AG20443 (cell line): ENCODE measurements at places on chromosomes 6 and 20.

- no peak for DNase-seq
Observed at GRCh38 chr6:87794922-87795885, 93.2 kb upstream of the AKIRIN2 start.

- peak; percentile 16 for DNase-seq
Observed at GRCh38 chr6:31402324-31403282, 792 bp upstream of the MICA start.

DNA sequence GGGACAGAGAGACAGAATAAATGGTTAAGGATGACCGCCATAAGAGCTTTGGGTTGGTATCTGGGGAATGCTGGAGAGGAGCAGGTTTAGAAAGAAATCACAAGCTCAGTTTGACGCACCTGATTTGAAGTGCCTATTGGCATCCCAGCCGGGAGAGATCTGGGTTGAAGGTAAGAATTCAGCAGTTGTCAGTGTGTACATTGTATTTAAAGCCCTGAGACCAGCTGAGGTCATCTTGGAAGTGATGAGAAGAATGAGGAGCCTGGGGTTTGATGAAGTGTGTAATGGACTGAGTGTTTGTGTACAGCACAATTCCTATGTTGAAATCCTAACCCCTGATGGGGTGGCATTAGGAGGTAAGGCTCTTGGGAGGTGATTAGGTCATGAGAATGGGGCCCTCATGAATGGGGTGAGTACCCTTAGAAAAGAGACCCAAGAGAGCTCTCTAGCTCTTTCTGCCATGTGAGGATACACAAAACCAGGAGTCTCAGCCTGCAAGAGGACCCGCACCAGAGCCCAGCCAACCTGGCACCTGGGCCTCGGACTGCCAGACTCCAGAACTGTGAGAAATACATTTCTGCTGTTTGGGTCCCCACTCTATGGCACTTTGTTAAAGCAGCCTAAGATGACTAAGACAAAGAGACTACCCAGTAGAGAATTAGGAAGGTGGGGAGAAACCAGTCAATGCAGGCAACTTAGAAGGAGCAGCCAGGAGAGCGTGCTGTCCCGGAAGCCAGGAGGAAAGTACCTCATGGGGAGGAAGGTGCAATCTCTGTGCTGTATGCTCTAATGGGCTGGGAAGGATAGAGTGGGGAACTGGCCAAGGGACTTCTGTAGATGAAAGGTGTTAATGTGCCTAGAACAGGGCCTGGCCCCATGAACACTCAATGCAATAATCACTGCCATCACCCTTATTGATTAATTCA, 133.7 kb upstream of the SLC24A3 start:
- no peak for DNase-seq

- DNase-seq = no peak
Observed at GRCh38 chr6:56231827-56232226, 15.6 kb downstream of the COL21A1 start.

- DNase-seq = peak; percentile 70
Observed at GRCh38 chr6:136792095-136792409, 225 bp downstream of the MAP3K5 start.

GRCh38 chr20:1473246-1474220, 6.9 kb upstream of the NSFL1C start:
- DNase-seq = no peak

DNA sequence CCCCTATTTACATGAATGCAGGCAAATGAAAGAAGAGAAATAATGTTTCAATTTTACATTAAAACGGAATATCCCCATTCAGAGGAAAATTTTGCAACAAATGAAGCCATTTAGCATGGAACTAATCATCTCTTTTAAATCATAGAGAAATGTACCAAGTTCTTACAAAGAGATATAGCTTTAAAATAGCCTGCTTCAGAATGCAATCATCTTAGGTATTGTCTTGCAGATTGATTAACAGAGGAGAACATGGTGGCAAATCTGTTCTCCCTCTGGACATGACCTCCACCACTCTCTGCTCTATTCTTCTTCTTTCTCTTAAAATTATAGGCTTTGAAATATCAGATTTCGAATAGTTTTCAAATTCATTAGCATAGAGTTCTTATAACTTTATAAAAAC, 155.7 kb upstream of the DTNBP1 start:
- no peak for DNase-seq

DNA sequence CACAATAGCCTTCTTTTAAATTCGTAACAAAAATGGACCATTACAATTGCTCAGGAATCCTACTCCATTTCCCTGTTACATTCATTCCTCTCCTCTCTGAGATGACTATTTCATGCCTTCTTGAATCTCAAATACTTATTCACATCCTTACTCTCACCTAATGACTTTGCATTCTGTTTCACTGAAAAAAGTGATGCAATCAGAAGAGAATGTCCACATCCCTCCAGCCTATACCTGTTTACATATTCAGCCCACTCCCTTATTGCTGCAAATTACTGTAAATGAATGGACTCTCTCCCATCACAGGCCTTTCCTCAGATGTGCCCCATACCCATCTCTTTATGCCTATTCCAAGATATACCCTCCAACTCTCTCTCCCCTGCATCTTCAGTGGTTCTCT, 8.6 kb downstream of the TAAR1 start:
- no peak for DNase-seq

DNA sequence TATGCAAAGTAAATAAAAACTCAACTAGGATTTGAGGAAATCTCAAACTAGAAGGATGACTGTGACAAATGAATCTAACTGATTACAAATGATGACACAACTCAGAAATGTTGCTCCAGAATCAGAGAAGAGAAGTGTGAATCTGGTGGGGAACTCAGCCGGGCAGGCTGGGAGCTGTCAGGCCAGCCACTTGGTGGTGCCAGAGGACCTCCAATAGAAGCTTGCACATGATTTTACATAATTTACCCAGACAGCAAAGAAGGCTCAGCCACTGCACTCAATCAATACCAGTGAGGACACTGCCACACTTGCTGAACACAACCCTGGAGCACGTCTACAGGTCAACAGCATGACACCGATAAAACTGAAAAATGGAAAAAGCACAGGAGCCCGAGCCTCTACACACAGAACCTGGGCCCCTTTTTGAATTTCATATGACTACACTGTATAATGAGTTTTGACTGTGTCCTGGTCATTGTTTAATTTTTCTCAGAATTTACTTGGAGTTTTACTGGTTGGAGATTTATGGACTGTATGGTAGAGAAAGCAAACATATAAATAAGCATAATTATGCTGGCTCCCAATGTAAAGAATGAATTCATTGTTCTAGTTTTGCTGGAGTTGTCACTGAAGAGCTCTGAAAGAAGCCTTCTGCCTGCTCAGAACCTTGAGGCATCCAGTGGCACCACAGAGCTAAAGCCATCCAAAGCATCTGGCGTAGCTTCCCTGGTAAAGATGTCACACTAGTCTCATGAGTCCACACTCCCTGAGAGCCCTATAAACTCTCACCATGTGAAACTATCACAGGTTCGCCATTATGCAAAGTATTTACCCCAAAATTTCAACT, 296.5 kb downstream of the THBS2 start:
- DNase-seq = peak; percentile 90

DNA sequence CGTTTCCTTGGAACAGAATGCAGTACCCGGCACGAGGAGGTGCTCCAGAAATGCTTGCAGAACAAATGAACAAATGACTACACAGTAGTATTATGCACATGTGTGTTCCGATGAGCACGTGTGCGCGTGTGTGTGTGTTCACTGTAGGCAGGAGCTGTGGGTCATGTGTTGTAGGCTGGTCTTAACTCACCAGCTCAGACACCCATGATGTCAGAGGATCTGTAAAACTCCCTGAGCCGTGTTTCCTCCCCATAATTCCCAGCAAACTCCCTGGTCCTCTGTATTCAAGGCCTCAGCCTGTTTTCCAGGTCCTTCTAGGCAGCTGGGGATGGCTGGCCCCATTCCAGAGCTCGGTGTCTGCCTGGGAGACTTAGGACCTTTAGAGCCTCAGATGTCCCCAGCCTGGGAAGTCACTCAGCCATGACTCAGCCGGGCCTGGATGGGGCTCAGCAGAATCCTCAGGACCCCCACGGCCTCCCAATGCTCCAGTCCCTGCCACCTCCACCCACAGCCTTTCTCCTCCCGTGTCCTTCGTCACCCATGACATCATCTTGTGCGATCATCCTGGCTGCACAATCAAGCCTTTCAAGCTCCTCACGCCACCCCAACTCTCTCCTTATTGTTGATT, 475.0 kb upstream of the SULF2 start:
- no peak for DNase-seq

DNA sequence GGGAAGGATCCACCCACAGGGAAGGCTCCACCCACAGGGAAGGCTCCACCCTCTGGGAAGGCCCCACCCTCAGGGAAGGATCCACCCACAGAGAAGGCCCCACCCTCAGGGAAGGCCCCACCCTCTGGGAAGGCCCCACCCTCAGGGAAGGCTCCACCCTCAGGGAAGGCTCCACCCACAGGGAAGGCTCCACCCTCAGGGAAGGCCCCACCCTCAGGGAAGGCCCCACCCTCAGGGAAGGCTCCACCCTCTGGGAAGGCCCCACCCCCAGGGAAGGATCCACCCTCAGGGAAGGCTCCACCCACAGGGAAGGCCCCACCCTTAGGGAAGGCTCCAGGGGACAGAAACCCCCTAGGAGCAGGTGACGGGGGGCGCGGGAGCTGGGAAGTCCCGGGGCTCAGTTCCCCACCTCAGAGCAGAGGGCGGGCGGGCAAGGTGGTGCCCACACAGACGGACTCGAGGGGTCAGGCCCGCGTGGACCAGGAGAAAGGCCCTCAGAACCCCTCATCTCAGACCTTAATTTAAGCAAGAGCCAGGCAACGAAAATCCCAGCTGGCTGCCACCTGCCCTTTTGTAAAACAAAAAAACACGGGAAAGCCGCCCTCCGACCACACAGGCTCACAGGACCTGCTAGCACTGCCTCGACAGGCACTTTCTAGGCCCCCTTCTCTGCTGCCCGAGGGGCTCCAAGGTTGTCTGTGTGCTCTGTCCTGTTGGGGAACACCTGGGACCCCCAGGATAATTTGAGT, 39.7 kb downstream of the KCNQ2 start:
- DNase-seq = no peak

DNA sequence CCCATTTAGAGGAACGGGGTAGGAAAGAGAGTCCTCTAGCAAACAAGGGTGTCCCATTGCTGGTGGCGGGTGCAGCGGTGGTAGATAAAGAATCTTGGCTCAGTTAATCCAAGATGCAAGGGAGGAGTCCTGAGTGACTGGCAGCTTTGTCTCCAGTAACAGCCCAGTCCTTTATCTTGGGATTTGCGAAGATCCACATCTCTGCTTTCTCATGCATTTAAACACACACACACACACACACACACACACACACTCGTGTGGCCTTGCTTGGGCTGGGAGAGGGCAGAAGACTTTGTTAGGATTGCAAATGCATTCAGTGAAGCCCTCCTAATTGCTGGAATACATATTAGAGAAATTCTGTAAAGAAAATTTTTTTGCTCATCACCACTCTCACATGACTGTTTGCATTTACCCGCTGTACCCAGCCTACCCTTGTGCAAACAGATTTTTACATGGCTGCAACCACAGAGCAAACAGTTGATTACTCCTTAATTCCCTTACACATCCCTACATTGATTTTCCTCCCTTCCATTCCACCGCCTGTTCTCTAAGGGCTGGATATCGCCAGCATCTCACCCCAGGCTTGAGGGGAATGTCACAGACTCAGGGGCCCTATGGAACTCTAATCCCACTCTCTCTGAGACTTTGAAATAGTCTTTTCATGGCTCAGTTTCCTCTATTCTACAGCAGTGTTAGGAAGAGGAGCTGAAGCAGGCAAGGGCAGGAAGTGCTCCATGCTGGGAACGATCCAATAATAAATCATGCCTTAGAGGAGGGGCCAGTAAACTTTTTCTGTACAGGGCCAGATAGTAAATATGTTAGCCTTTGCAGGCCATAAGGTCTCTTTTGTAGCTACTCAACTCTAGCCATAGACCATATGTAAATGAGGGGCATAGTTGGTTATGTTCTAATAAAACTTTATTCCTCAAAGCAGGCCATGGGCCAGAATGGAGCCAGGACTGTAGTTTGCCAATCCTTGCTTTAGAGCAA, 3.5 kb downstream of the C6orf132 start:
- no peak for DNase-seq

DNA sequence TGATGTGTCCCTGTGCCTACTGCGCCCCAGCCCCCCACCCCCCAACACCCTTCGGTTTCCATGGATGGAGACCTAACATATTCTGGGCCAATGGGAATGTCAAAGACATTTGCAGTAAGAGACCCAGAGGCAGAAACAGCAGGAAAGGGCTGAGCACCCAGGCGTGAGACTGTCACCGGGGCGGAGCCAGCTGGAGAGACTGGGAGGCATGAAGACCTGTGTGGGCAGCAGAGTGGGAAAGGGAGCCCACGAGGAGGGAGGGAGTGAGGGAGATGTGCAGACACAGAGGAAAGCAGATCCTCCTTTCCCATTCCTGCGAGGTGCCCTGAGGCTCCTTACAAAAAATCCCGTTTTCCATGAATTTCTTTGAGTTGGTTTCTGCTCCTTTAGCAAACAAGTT, 150.2 kb downstream of the FOXC1 start:
- DNase-seq = no peak

GRCh38 chr6:4931530-4932227, 72.2 kb downstream of the RPP40 start:
- no peak for DNase-seq

GRCh38 chr20:58372806-58373205, 16.2 kb upstream of the VAPB start:
- DNase-seq = no peak
